ENCODE measurements at places on chromosomes 6 and 20. TPM values are rescaled to one million over a fixed set of nuclear protein-coding genes. Genes with fewer than 3 reads are reported as not detected.

DNA sequence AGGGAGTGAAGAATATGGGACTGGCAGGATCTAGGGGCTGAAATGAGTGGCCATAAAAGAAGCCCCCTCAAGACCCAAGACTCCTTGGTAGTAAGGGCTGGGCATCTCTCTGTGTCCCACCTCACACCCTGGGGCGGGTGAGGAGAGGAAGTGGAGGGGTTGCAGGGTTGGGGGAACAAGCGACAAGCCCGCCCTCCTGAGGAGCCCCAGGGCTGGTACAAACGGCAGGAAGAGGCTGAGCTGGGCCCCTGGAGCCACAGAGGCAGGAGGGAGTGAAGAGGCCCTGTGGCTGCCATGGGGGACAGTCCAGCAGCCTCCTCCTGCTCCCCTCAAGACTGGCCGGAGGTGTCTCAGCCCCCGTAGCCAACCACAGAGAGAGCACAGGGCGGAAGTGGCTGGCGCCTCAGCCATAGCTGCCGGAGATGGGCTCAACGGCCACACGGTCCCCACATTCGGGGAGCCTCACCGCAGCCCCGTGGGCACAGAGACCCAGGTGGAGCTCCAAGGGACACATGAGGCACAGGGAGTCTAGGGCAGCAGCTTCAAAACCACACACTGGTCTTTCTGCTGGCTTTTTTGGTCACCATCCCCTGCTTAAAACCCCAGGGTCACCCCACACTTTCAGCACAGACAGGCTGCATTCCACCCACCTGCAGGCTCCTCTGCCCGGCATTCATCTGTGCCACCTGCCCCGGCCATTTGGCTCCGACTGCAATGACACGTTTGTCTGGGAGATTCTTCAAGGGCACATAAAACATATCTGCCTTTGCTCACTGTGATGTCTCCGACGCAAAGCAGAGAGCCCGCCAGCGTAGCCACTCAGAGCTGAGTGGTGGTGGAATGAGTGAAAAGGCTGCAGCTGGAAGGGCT lies 524 bp downstream of the C20orf203 start:
- DNase-seq: no peak

TTBK1 gene
- total RNA-seq: 0.15 TPM

- DNase-seq: no peak
Observed at GRCh38 chr6:158715330-158716311, 65.8 kb downstream of the SYTL3 start.

DNA sequence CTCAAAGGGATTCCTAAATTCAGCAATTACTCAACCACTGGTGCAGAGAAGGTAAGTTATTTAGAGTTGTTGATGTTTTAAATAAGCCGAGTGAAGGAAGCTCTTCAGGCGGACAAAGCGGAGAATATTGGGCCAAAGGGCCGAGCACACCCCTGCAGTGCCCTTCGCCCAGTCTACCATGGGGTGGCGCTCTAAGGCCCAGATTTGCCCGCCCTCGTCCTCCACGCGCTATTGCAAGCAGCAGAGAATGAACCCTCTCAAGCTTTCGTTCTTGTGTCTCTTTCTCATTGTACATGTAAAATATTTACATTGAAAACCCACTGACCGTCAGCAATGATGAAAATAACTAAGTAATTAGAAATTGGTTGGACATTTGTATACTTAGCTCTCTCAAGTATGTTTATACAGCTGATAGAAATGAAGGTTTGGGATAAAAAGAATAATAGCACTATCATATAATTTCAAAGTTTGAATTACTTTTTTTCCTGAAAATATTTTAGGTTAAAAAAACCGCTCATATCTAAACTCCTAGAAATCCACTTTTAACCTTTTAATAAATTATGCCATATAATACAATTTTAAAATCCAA lies 195.0 kb upstream of the CEP162 start:
- DNase-seq: no peak

ARG1 gene
- not detected for total RNA-seq

- no peak for DNase-seq
Observed at GRCh38 chr6:30311671-30312070, 15.1 kb upstream of the TRIM39 start.

PNLDC1 gene
- total RNA-seq: 0.20 TPM

DNA sequence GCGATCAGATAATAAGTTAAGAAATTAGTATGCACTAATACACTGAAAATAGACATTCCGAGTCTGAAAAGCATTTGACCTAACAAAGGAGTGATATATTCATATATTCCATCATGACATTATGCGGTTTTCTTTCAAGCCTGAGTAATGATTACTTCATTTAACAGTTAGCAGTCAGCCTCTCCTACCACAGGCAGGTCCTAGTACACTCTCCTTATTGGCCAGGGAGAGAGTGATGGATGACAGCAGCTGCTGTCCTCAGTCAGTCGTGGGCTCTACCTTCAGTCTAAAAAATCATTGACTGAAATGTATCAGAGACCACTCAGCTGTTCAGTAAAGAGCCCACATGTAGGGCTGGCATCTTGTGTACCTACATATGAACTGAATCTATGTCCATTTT lies 33.2 kb upstream of the VGLL2 start:
- no peak for DNase-seq

MUC22 gene
- total RNA-seq: not detected

DNA sequence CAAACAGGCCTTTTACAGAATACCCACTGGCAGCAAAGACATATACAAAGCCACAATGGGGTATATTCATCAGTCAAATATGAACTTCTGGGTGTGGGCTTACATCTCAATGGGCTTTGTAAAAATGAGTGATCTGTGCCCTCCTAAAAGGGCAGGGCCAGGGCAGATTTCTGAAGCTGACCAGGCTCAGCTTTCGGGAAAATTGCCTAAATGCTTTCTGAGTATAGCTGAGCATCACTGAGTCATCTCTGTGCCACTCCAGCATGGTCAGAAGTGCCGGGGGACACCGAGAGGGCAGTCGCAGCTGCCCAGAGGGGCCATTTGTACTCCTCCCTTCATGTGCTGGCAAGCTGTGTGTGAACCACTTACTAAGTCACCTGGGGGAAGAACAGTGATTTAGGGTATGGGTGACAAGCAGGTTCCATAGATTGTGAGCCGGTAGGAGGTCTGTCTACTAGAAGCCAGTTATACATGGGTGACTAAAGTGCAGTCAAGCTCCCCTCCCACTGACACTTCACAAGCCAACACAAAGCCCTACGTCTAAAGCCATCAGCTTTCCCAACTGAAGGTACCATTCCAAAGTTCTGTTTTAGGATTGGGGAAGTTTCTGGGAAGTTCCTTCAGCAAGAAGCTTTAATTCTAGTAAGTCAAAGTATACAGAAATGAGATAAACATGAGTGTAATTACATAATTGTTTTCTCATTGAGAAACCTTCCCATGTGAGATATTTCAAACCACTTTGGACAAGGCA lies 147.6 kb upstream of the TAB2 start:
- DNase-seq: peak; percentile 92

DNA sequence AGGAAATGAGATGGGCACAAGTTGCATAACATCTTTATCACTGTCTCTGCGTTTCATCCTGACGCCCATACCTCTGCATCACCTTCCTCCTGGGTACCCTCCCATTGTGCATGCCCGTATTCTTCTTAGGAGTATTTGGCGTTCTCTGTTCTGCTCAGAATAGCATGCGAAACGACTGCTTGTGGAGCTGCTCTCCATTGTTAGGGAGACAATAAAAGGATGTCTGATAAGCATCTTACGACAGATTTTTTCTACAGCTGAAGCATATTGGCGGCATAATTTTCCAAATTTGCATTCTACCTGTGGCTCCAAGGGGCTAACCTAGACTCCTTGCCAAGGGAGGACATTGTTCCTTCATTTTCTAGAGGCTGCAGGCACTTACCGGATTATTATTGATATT lies 118.6 kb downstream of the EDN1 start:
- DNase-seq: no peak

DNA sequence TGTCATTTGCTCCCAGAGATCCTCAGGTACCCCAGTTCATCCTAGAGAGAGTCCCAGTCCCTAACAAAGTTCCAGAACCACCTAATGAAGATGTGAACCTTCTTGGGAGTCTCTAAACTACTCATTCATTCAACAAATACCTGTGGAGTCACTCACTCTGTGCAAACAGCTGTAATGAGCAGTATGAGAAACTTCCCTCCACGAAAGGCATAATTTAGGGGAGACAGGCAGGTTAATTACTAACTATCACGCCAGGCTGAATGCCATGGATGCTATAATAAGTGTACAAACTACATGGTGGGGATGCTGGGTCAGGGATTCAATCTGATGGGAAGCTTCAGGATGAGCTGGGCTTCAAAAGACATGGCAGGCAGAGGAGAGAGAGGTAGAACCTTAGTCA lies 70.1 kb upstream of the AFDN start:
- peak; percentile 43 for DNase-seq

OXT gene
- total RNA-seq: not detected
